NCI-H1436 (cell line): ENCODE measurements at places on chromosomes 7 and 10.
A peak's percentile ranks its signal among the peaks of the same experiment; 100 is the strongest.

DNA sequence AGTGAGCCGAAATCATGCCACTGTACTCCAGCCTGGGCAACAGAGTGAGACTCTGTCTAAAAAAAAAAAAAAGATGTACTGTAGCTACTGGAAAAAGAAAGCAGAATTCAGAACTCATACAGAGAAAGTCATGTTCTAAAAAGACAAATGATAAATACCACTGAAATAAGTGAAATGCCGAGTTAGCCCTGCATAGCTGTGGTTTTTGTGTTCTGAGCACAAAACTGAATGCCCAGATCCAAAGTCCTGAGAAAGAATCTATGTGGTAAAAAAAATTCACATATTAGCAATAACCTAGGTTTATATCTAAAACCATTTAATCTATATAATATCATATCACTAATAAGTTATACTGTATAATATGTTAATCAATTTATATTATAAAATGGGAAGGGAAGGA is 29.3 kb upstream of the HECW1 start:
- DNase-seq, result no peak

DNA sequence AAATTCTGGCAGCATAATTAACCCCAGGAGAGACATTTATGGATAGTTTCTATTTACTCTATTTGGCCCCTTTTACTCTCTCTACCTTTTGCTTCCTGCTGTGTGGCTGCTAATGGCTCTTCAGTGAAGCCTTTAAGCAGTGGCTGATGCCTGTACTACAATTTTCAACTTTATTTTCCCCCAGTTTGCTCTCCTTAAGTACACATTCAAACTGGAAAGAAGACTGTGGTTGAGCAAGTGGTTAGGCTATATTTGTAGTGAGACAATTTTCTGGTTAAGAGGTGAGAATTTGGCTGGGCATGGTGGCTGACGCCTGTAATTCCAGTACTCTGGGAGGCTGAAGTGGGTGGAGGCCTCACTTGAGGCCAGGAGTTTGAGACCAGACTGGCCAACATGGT is 8.5 kb upstream of the RSBN1L start:
- DNase-seq, result no peak

DNA sequence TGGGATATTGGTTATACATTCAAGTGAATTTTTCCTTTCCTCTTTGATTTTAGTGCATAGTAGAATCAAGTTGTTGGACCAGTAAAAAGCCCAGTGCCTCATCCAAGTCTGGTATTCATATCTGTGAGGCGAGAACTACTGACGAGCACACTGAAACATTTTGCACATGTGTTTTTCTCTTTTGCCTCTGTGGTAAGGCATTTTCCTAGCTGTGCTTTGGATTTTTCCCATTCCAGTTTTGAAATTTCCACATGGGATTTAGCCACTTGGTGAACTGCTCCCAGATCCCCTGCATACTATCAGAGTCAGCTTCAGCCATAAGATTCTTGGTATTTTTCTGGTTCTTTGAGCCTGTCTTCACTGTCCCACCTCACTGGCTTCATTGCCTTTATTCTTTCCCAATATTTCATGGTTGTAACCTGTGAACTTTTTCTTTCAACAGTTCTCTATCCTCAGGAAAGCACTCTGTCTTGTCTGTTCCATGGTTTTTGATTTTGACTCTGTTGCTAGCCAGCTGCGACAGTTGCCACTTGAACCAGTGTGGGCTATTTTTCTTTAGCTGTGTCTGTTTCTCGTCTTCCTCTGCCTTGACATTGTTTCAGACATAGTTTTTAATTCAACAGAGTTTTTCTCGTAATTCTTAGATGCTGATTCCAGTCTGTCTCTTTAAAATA is 239.0 kb downstream of the REEP3 start:
- no peak for DNase-seq

- no peak for DNase-seq
Measured at GRCh38 chr10:119538632-119539358, 3.7 kb downstream of the RGS10 start.

DNA sequence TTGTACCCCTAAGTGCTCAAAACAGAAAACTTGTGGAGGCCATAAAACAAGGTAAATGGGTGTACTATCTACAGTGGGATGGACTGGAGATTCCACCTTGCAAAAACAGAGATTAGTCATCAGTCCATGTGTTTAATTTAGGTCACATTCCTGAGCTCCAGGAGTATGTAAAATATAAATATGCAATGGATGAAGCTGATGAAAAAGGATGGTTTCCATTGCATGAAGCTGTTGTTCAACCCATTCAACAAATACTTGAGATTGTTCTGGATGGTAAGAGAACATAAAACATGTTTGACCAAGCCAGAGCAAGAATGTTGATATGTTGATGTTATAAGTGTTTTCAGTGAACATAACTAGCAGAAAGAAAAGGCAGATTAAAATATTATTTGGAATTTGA is 14.6 kb downstream of the ASB15 start:
- no peak for DNase-seq

DNA sequence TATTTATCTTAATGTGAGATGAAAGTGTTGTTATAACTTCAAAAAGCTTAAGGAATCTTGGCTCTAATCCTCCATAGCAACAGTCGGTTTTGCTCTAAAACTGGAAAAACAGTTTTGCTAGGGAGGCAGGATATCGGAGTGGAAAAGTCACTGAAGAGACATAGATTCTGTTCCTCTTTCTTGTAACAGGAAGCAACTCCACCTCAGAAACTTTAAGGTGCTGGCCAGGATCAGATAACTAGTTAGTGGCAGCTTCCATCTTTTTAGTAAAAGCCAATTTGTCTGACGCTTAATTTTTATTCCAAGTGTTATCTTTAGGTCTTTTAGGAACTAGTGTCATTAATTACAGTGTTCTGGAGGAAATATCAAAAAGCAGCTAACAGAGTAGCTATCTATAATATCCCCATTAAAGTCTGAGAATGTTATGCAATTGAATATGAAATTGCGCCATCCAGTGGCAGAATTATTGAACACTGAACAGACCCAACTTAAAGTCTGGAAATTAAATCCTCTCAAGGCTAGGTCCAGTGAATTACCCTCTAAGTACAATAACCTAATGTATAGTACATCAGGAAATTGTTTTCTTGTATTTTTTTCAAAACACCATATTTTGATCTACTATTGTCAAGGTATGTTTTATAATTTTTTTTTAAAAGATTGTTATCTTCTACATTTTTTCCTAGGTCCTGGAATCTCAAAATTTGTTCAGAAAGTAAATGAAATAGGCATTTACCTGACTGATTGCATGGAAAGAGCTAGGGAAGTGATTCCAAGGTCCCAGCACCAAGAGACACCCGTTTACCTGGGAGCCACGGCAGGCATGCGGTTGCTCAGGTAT is 65.9 kb upstream of the CC2D2B start:
- DNase-seq, result peak; percentile 30

DNA sequence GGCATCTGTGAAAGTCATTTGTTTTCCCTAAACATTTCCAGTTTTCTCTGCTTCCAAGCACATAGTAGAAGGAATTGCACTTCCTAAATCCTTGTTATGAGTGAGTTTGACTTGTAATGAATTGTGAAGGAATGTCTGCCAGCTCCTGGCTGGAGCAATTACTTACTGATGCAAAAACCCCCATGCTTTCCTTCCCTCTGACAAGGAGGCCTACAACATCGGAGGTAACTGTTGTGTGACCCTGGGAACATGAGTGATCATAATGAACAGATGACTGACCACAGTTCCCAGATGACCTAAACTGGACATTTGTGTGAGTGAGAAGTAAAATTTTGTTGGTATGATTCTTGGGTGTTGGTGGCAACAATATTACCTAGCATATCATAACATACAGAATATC is 21.4 kb upstream of the CPVL start:
- no peak for DNase-seq

- no peak for DNase-seq
Measured at GRCh38 chr10:29784175-29784773, 149.5 kb upstream of the SVIL start.

GRCh38 chr7:11373546-11374142 is 400.0 kb downstream of the PHF14 start:
- DNase-seq, result peak; percentile 36

- no peak for DNase-seq
Measured at GRCh38 chr7:18096087-18096486, 68.4 kb upstream of the PRPS1L1 start.

GRCh38 chr10:122116331-122116730 is 127.4 kb downstream of the TACC2 start:
- DNase-seq, result no peak

DNA sequence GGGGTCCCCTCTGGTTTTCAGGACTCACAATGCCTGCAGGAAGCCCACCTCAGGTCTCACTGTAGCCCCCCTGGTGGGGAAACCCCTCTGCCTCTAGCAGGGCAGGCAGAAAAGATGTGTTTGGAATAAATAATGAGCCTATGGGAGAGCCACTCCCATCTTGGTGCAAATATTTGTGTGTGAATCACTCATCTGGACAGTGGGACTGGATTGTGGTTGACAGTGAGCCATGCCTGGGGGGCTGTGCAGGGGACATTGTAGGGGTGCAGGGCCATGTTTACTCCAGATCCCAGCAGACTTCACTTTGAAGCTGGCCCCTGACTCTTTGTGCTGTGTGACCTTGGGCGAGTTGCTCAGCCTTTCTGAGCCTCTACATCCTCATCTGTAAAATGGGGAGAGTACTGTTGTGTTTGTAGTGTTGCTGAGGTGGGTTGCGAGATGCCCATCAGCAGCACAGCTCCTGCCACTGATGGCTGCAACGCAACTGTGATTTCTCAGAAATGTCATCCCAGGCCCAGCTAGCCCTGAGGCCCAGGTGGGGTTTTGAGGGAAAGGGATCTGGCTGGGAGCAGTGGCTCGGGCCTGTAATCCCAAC is 20.7 kb downstream of the GTF2IRD1 start:
- no peak for DNase-seq

DNA sequence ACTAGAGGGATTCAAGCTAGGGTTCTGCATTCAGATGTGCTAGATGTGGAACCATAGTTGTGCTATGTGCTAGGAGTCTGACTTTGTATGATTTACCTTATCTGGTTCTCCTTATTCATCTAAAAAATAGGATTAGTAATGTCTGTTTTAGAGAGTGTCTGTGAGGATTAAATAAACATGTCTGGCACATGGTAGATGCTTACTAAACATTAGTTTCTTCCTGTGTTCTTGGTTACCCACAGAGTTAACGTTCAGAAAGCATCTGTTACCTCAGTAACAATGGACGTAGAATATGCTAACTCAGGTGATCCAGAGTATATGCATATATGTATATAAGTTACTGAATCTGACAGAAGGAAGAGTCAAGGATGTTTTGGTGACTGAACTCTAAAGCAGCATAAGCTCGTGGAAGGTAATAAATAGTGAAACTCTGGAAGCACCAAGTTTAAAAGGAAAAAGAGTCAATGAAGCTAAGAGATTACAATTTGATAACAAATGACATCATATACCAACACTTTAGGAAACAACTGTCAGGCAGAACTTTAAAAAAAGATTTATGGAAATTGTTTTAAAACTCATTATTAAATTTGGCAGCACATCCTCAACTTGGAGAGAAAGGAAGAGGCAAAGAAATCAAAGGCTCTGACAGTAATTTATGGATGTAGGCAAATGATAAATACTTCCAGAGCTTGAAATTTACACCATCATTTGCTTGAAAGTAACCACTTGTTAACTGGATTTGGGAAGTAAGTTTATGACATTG is 127.0 kb downstream of the CCNY start:
- DNase-seq, result no peak

- DNase-seq, result no peak
Measured at GRCh38 chr7:98251231-98251600, 816 bp downstream of the TECPR1 start.

GRCh38 chr7:22051886-22052673 is 106.4 kb upstream of the CDCA7L start:
- no peak for DNase-seq
